ENCODE measurements at places on chromosomes 16 and 17. TPM values are rescaled to one million over a fixed set of nuclear protein-coding genes. Genes with fewer than 3 reads are reported as not detected.

DNA sequence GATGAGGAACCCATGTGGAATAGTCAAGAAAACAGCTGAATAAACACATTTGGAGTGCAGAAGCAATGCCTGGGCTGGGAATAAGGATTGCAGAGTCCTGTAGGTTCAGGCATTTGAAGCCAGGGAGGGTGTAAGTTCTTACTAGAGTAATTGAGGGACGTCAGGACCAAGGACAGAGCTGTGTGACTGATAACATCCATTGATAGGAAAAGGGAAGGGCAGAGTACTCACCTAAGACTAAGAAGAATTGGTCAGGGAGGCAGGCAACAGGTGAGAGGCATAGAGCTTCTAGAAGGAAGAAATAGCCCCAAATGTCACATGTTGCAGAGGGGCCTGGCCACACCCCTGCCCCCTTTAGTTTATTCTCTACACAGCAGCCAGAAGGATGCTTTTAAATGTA is 79.8 kb upstream of the TMEM132E start:
- DNase-seq, result no peak

DNA sequence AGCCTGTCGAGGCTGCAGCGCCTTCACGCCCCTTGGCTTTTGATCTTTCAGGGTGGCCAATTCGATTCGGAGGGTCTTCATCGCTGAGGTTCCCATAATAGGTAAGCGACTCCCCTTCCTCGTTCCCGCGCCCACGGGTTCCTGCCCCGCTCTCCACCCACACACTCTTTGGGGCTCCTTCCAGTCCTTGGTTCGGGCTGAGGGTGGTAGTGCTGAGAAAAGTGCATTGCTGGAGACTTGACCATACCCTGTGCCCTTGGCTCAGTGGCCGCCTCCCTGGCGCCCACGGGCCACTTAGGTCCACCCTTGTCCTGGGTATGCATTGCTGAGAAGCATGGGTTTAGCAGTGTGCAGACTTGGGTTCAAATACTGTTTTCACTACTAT is 491 bp downstream of the POLR2C start:
- no peak for DNase-seq

GNAO1 gene
- total RNA-seq, result 34.4 TPM

ASGR1 gene
- total RNA-seq, result 8.2 TPM

DNA sequence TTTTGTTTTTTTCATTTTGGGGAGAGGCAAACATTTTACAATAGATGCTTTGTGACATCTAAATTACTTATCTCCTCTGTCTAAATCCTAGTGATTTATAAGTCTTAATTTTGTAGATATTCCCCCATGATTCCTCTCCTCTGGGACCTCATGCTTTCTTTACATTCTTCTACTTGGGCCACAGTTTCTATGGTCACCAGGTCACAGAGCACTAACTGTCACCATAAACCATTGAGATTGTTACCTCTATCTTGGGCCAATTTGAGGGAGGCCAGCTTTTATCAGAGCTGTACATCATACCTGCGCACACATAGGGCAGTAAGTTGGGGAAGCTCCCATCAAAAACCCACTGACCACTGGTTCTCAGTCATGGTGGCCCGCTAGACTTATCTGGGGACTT is 582.1 kb upstream of the SALL1 start:
- no peak for DNase-seq

GRCh38 chr16:1069154-1069553 is 3.4 kb upstream of the SSTR5 start:
- no peak for DNase-seq

GRCh38 chr17:20952183-20952582 is 90.6 kb downstream of the USP22 start:
- DNase-seq, result no peak

- DNase-seq, result no peak
Measured at GRCh38 chr17:67682196-67682595, 35.5 kb upstream of the NOL11 start.

DNA sequence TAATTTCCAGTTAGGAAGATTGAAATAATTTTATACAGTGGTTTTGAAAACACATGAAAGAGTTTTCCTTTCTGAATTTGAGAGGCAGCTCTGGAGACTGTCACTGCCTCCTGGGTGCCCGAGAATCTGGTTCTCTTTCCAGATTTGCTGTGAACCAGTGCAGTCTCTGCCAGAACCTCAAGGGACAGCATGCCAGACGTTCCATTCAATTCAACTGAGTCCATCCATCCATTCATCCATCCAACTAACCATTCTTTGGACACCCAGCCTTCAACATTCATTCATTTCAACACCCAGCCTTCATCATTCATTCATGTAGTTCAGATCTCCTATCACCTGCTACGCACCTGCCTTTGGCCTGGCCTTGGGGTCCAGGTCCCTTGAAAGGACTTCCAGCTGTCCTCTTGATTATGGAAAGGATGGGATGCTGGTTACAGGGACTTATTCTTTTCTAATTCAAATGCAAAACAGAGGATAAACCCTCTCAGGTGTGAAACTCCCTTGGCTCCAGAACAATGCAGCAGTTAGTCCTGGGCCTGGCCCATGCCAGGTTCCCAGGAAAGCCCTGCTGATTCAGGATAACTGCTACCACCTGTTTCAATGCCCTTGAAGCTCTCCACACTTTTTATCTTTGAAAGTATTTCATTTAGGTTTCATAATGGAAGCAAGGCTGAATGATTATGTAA is 68.7 kb downstream of the WSCD1 start:
- DNase-seq, result no peak

DNA sequence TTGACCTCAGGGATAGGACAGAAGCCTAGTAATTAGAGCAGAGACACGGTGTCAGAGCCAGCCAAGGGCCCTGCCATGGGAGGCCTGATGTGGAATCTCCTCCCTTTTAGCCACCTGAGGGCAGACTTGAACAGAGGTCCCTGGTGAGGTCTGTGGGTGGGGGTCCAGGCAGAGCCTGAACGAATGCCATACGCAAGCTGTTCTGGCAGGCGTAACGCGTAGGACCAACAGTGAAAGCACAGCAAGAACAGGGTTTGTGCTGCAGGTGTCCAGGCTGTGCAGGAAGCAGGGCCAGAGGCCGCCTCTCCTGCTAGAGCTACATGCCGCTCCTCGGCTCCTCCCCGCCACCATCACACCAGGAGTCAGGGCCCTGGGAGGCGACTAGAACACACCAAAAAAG is 81.9 kb upstream of the TBX2 start:
- DNase-seq, result no peak

GRCh38 chr17:49468811-49469385 is 26.2 kb upstream of the NGFR start:
- DNase-seq, result no peak

GSG1L2 gene
- not detected for total RNA-seq

DNA sequence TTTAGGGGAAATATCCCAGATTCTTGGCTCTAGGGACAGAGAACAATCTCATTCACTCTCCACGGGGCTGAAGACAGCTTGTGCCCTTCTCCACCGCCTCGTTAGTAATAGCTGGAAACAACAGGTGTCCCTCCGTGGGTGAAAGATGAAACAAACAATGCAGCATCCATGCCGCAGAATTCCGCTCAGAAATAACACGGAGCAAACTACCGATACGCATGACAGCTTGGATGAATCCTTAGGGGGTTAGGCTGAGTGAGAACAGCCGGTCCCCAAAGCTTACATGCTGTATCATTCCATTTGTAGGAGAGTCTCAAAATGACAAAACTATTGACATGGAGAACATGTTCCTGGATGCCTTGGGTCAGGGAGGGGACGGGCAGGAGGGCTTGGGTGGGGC is 29.4 kb upstream of the CACNG1 start:
- DNase-seq, result no peak

GRCh38 chr17:77796176-77796860 is 162.2 kb upstream of the TNRC6C start:
- DNase-seq, result peak; percentile 28

P2RX5 gene
- total RNA-seq, result 8.4 TPM

GRCh38 chr17:50659179-50659578 is 24.5 kb downstream of the ABCC3 start:
- no peak for DNase-seq

Data from spinal cord (tissue), 10 donors.